ENCODE measurements at places on chromosomes 16 and 17. TPM values are rescaled to one million over a fixed set of nuclear protein-coding genes. Genes with fewer than 3 reads are reported as not detected.

Gene PLA2G10
- not detected for total RNA-seq

Gene BCL6B
- 0.41 TPM for total RNA-seq

- peak; percentile 46 for DNase-seq
Observed at GRCh38 chr17:49861150-49861884, 13.4 kb upstream of the TAC4 start.

DNA sequence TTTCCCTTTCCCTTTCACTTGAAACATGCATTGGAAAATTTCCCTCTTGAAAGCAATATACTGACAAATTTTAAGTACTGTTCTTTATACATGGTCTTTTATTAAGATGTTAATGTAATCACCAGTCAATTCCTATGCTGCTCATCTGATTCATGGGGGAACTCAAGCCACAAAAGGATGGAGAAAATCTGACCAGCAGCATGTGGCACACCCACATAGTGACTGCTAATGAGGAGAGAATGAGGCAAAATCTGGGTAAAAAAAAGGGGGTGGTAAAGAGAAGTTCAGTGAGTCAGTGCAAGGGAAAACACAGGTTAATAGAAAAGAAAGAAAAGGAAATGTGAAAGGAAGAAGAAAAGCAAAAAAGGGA, 11.3 kb downstream of the RFFL start:
- no peak for DNase-seq

DNA sequence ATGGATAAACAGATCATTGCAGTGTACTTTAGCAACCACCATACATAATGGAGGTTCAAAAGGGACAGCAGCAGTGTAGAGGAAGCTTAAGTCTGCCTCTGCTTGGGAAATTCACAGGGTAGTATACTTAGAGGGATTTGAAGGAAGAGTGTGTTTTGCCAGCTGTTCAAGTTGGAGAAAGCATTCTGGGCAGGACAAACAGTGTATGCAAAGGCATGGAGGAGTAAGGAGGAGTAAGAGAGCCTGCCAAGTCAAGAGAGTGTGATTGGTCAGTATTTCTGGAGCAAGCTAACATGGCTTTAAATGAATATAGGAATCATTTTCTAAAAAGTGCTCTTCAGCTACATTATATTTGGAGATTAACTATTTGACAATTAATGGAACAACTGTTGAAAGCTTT, 22.9 kb upstream of the PHAF1 start:
- DNase-seq: peak; percentile 79

GRCh38 chr17:58277107-58277801, 3.5 kb downstream of the MPO start:
- DNase-seq: peak; percentile 17

GRCh38 chr16:78596996-78597422, 497.6 kb downstream of the WWOX start:
- DNase-seq: no peak

DNA sequence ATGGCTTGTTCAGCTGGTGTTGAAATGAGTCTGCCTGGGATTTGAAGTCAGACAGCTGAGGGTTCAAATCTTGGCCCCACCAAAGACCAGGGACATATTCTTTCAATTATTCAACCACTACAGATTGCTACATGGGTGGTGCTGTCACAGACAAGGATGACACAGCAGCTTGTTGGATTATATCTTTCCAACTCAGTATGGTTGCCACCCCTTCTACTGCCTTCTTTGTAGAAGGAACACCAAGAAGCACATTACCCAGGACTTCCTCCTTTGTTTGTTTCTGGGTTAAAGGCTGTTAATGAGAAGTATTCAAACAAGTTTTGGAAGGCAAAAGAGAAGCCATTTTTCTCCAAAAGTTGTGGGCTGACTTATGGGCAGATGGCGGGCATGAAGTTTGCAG, 78.6 kb downstream of the COPRS start:
- DNase-seq: no peak

Measured in fibroblast of the aortic adventitia (primary cell).